Stimulated activated CD4-positive, alpha-beta T cell treated with anti-CD3 and anti-CD28 coated beads, Interleukin-1b, Interleukin-23, amount 100 ng/mL, for 4 hours (primary cell): ENCODE measurements at places on chromosomes 2 and 18.

GRCh38 chr2:111205774-111206173, 85.1 kb downstream of the BCL2L11 start:
- no peak for DNase-seq

GRCh38 chr2:147630585-147630984, 214.2 kb upstream of the ACVR2A start:
- DNase-seq: no peak

DNA sequence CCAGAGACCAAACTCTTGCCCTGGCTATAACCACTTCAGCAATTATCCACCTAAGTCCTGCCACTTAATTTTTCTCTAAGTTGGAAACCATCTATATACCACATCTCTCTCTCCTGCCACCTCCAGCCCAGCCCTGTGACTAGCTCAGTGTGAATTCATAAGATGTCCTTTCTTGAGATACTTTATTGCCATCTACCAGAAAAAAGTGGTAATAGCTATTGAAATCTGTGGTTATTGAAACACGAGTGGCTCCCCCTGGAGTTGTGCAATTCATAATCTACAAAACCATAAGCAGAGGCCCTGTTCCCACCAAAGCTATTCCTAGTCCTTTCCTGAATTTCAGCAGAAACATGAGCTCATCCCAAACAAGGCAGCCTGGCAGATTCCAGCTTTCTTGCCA, 324.0 kb downstream of the TXNL1 start:
- DNase-seq: no peak

DNA sequence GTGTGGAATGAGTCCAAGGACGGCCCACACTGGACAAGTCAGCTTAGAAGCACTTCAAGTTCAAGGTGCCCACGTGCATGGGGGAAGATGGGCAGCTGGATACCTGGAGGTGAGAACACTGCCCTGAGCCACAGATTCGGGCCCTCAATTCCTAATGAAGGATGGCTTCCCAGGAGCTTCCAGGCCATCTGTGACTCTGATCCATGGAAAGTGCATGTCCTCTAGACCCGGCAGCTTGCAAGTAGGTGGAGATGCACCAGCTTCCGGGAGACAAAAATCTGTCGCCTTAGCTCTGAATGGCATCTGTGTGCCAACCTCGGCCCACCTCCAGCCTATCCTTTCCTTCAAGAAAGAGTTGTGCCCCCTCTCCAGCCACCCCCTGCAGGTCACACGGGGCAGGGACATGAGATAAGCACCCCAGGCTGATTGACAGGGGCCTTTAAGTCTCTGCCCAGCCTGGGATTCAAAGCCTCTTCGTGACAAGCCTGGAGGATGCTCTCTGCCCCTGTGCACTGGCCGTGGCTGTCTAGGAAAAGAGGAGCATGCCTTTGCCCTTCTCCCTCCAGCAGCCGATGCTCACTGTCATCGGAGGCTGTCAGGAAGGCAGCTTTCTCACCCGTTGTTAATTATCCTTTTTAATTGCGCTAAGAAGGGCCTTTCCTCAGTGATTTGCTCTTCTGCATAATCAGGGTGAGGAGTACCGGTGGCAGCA, 65.5 kb downstream of the BIN1 start:
- no peak for DNase-seq

- no peak for DNase-seq
These were observed 45.0 kb downstream of the DDX18 start for GRCh38 chr2:117859532-117859911.

- DNase-seq: no peak
These were observed 16.2 kb downstream of the GULP1 start for GRCh38 chr2:188307850-188308283.

DNA sequence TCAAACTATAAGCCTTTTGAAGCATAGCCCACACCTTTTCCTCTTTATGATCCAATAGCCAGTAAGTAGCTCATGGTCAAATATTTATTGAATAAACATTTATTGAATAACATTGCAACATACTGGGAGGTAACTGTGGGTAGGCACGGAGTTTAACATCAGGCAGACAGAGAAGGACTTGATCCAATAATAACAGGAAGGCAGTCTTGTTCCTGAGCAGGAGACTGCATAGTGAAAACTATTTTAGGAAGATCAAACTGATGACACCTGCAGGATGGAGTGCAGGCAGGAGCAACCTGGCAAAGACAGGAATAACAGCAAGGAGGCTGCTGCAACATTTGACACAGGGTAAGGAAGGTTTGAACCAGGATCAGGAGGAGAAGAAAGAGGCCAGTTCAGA, 3.1 kb upstream of the DCTN1 start:
- no peak for DNase-seq

DNA sequence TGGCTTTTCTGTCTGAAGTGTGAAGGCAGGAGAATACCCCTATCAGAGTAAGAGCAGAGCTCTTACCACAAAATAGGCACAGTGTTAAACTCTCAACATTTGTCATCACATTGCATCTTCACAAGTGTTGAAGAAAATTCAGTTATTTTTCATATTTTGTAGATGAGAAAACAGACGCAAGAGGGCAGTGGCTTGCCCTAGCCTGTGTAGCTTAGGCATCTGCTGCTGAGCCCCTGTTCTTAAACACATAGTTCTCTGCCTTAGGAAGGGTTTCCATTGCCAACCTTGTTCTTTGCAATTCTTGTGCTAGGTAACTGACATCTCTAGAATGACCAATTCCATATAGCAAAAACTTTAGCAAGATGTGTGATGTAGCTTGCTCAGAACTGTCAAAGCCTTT, 112.7 kb upstream of the RMDN2 start:
- DNase-seq: no peak

DNA sequence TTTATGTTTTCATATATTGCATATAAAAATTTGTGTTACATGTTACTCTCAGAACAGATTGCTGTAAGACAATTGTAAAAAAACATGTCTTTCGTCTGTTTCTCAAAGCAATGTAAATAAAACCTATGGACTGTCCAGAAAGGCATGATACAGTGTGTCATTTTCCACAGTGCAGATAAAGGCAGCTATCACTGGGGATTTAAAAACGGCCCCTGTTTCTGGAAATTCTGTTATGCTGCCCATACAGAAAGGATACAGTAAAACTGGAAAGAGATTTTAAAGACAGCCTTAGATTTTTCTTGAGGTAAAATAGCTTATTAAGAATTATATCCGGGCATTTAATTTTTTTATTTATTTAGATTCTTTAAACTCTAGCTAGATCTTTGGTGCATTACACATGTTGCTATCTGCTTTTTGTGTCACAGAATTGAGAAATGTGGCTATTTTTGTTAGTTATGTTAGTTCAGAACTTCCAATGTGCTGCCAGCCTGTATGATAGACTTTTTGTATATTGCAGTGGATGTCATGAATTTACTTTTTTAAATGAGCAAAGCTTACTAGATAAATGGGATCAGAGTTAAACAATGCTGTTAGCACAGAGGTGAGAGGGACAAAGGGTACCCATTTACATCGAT, 859 bp upstream of the INO80D start:
- DNase-seq: no peak

- DNase-seq: no peak
These were observed 24.0 kb upstream of the MARCO start for GRCh38 chr2:118918017-118918416.

DNA sequence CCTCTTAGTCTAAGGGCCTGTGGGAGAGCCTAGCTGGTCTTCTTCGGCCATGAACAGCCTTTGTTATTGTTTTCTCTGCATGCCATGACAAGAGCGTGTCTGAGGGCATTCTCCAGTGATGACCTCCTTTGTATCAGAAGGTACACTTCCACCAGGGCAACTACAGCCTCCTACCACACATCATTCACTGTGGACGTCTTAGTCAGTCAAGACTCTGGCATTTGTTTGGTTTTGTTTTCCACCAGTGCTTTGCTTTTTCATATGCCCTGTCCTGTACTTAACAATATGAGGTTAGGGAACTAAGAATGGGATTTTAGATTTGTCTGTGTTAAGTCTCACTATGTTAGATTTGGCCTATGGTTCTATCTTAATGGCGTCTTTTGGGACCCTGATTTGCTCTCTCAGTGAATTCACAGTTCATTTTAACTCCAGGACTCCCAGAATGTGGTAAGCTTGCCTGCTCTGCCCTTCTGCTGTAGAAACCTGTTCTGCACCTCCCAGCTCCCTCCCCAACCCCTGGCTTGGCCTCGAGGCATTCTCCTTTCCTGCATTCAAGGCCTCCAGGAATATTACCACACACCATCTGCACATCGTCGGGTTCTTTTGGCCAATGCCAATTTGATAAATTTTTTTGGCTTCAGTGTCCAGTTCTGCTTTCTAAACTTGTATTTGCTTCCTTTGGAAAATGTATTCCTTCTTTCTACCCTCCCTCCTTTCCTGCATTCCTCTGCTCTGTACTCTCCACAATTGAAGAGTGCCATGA, 42.8 kb upstream of the IL1R1 start:
- no peak for DNase-seq

DNA sequence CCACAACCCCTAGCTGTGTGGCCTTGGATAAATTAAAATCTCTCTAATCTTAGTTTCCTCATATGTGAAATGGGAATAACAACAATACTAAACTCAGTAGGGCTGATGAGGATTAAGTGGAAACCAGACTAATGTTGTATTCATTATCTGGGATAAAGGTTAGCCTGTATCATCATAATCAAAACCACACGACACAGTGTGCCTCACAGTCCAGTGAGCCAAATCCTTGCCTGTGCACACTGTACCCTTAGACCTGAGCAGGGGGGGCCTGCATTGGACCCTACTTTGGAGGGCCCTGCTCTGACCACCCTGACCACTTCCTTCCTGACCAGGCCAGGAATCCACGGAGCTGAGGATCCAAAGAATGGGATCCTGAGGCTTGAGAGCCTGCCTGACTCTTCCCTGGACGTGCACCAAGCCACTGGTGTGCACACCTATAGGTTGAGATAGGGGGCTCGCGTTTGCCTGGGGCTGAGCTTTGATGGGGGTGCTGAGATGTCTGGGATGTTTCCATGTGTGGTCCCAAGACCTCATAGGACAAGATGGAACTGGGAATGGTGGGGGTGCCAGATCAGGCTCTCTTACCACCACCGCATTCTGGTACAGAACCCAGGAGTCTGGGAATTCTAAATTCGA, 69.7 kb downstream of the TGOLN2 start:
- DNase-seq: no peak

GRCh38 chr18:68660354-68661183, 54.3 kb downstream of the TMX3 start:
- no peak for DNase-seq

- DNase-seq: no peak
These were observed 8.7 kb upstream of the ACSL3 start for GRCh38 chr2:222851956-222852617.

DNA sequence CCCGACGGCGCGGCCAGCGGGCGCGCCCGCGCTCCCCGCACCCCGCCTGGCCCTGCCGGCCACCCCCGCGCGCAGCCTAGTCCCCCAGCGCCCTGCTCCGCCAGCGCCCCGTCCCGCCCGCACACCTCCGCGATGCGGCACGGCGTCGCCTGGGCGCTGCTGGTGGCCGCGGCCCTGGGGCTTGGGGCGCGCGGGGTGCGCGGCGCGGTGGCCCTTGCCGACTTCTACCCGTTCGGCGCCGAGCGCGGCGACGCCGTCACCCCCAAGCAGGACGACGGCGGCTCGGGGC, 232 bp downstream of the SNED1 start:
- DNase-seq: no peak

- DNase-seq: no peak
These were observed 264.4 kb downstream of the NEDD4L start for GRCh38 chr18:58308463-58308862.

GRCh38 chr18:60259052-60259681, 113.4 kb downstream of the MC4R start:
- DNase-seq: no peak

- no peak for DNase-seq
These were observed 46.3 kb downstream of the TANK start for GRCh38 chr2:161206471-161207032.

- DNase-seq: no peak
These were observed 8.6 kb upstream of the ATP6V1B1 start for GRCh38 chr2:70927138-70927537.

DNA sequence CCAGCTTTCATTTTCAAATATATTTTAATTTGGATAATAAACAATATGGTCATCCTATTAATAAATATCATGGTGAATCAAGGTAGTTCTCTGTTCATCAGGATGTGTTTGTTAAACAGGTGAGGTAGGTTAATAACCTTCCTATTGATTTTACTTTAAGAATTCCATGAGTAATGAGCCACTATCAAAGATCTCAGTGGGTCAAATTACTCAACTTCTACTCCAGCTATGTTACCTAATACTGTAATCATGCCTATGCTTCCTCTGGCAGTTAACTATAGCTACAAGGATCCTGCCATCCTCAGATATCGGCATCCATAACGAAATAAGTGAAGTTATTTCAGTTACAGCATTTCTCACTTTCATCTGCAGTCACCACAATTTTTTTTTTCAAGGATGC, 289.6 kb upstream of the SLC8A1 start:
- DNase-seq: no peak
